HFFc6 (cell line): ENCODE measurements at places on chromosomes 3 and 15. TPM values are rescaled to one million over a fixed set of nuclear protein-coding genes. Genes with fewer than 3 reads are reported as not detected.

Gene KLHL24
- total RNA-seq = 5.8 to 10.9 TPM (median 9.1 TPM) in 3 replicates

GRCh38 chr3:155572085-155572484, 172.8 kb downstream of the PLCH1 start:
- DNase-seq = peak; percentile 5

DNA sequence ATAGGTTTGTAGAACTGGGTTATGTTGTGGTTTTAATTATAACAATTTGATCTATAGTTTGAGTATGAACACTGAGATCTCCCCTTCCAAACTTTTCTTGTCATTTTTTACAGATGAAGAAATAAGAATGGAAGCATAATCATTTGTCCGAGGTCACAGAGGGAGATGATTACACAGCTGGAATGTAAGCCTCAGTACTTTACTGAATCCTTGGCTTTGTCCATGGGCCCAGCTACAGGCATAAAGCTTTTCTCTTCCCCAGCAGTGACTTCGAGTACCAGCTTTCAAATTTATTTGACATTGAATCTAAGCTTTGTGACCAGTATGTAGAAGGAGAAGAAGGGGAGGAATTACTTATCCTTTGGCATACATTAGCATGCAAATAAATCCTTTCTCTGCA, 80.9 kb upstream of the DCBLD2 start:
- no peak for DNase-seq

- DNase-seq = no peak
Observed at GRCh38 chr3:71095511-71096291, 487.8 kb downstream of the FOXP1 start.

GRCh38 chr15:47194718-47195117, 522.6 kb upstream of the SEMA6D start:
- peak; percentile 32 for DNase-seq

GRCh38 chr3:152151216-152151876, 117.4 kb upstream of the MBNL1 start:
- DNase-seq = no peak
